Activated gamma-delta T cell (primary cell): ENCODE measurements at places on chromosomes 7 and 10.

DNA sequence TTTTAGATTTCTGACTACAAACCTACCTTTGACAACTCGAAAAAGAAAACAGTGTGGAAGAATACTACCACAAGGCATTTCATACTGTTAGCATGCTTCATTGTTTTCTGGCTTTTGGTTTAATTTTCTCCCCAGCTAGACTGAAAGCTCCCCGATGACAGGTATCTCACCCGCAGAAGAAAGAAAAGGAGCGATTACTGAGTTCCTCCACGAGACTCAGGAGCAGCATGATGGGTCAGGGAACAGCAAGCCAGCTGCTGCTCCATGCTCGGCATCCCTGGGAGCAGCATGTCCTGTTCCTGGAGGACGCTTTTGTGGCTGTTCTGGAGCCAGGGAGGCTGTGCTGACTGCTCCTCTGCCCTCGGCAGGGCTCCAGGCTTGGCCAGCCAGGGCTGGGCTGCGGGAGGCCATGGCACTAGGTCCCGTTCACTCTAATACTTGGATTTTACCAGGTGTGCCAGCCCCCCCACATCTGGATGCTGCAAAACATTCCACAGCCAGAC is 133.4 kb downstream of the PRKAG2 start:
- DNase-seq, result no peak

DNA sequence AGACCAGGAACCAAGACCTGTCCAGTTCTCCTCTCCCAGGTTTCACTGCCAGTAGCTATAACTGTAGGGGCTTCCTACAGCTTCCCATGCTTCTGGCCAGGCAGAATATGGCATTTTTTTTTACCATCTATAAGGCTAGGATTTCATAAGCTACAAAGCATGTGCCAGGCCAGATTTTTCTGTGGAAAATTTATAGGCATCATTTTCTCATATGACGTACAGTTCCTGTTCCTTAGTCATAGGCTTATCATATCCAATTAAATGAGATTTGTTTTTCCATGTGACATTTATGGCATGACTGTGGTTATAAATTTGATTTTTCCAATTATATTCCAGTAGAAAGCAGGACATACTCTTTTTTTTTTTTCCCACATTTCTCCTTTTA is 208.6 kb upstream of the NPY start:
- DNase-seq, result no peak

GRCh38 chr10:48550977-48551376 is 53.9 kb downstream of the ARHGAP22 start:
- no peak for DNase-seq

GRCh38 chr10:89207181-89207800 is at the start of gene CH25H:
CH25H (minus strand) TSS chr10:89207317; CDS start chr10:89207292, 25 bp downstream.
- peak; percentile 15 for DNase-seq

DNA sequence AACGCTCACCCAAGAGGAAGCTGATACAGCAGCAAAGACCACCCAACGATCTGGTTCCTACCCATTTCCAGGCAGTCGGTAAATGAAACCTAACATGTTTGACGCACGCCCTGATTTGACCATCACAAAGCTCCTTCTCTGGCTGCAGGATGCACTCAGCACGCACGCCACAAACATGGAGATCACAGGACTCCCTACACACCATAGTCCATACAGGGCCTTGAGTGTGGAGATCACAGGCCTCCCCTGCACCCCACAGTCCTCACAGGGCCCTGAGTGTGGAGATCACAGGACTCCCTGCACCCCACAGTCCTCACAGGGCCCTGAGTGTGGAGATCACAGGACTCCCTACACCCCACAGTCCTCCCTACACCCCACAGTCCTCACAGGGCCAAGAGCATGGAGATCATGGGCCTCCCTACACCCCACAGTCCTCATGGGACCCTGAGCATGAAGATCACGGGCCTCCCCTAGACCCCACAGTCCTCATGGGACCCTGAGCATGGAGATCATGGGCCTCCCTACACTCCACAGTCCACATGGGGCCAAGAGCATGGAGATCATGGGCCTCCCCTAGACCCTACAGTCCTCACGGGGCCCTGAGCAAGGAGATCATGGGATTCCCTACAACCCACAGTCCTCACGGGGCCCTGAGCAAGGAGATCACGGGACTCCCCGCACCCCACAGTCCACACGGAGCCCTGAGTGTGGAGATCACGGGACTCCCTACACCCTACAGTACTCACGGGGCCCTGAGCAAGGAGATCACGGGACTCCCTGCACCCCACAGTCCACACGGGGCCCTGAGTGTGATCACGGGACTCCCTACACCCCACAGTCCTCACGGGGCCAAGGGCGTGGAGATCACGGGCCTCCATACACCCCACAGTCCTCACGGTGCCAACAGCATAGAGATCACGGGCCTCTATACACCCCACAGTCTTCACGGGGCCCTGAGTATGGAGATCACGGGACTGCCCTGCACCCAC is 409.2 kb downstream of the DNAJB6 start:
- DNase-seq, result no peak

DNA sequence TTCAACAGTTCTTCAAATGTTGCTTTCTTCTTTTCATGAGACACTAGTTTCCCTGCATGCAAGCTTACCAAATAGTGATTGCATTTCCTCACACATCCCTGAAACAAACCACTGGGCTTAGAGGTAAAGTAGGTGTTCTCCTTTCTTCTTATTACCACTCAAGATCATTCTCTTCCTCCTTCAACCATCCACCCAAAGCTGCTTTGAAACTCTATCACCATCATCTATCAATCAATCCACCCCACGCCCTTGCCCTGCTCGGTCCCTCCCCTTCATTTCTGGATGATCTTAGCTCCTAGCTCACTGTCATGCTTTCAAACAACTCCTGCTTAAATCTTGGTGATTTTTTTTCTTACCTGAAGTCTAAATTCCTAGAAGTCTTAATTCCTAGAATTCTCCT is 18.9 kb downstream of the HYCC1 start:
- DNase-seq, result no peak
